ENCODE measurements at places on chromosomes 4 and X. TPM values are rescaled to one million over a fixed set of nuclear protein-coding genes. Genes with fewer than 3 reads are reported as not detected.

Gene REELD1
- 0.24 TPM for total RNA-seq

Gene DKK2
- total RNA-seq: 0.75 TPM

Gene CXXC4
- 5.0 TPM for total RNA-seq

Gene RPA4
- 0.27 TPM for total RNA-seq

Gene TMEM150C
- total RNA-seq: 10.3 TPM

Gene DRD5
- total RNA-seq: not detected

Gene HAND2
- 107 TPM for total RNA-seq

Gene PAGE2
- total RNA-seq: not detected

Gene F8A3
- 6.5 TPM for total RNA-seq

Gene IL2
- not detected for total RNA-seq

Gene GPC3
- total RNA-seq: 3.2 TPM

Gene CLNK
- total RNA-seq: not detected
